ENCODE measurements at places on chromosomes 5 and 9. TPM values are rescaled to one million over a fixed set of nuclear protein-coding genes. Genes with fewer than 3 reads are reported as not detected.

GRCh38 chr5:143359869-143360268 is 43.6 kb downstream of the NR3C1 start:
- DNase-seq = no peak
- H3K27ac ChIP-seq = peak overlapping the region; percentile 23
- H3K4me3 ChIP-seq = no peak overlapping the region
- no peaks in the 10 kb centered on the region for H3K36me3 ChIP-seq
- H3K4me1 ChIP-seq = peaks cover 72% of the 10 kb centered on the region

GRCh38 chr9:127850286-127850830 is 4.1 kb downstream of the ENG start:
- H3K4me1 ChIP-seq = peaks cover 8% of the 10 kb centered on the region
- peak overlapping the region; percentile 51 for H3K27ac ChIP-seq
- H3K27me3 ChIP-seq = no peaks in the 10 kb centered on the region
- peak overlapping the region; percentile 74 for H3K4me3 ChIP-seq
- no peaks in the 10 kb centered on the region for H3K36me3 ChIP-seq

GRCh38 chr9:124495126-124496074 is 11.8 kb downstream of the NR5A1 start:
- no peaks in the 10 kb centered on the region for H3K4me1 ChIP-seq
- peaks cover 2% of the 10 kb centered on the region for H3K27me3 ChIP-seq
- no peak overlapping the region for H3K27ac ChIP-seq
- no peak for DNase-seq
- no peaks in the 10 kb centered on the region for H3K36me3 ChIP-seq

GRCh38 chr5:112656451-112656850 is 81.2 kb upstream of the APC start:
- no peak overlapping the region for H3K27ac ChIP-seq
- no peaks in the 10 kb centered on the region for H3K27me3 ChIP-seq
- H3K4me1 ChIP-seq = no peaks in the 10 kb centered on the region
- no peaks in the 10 kb centered on the region for H3K36me3 ChIP-seq
- no peak overlapping the region for H3K4me3 ChIP-seq

GRCh38 chr5:134110382-134110781 is 4.1 kb upstream of the TCF7 start:
- peaks cover 13% of the 10 kb centered on the region for H3K4me1 ChIP-seq
- no peaks in the 10 kb centered on the region for H3K36me3 ChIP-seq
- no peak overlapping the region for H3K4me3 ChIP-seq
- H3K27me3 ChIP-seq = peaks cover 18% of the 10 kb centered on the region

DNA sequence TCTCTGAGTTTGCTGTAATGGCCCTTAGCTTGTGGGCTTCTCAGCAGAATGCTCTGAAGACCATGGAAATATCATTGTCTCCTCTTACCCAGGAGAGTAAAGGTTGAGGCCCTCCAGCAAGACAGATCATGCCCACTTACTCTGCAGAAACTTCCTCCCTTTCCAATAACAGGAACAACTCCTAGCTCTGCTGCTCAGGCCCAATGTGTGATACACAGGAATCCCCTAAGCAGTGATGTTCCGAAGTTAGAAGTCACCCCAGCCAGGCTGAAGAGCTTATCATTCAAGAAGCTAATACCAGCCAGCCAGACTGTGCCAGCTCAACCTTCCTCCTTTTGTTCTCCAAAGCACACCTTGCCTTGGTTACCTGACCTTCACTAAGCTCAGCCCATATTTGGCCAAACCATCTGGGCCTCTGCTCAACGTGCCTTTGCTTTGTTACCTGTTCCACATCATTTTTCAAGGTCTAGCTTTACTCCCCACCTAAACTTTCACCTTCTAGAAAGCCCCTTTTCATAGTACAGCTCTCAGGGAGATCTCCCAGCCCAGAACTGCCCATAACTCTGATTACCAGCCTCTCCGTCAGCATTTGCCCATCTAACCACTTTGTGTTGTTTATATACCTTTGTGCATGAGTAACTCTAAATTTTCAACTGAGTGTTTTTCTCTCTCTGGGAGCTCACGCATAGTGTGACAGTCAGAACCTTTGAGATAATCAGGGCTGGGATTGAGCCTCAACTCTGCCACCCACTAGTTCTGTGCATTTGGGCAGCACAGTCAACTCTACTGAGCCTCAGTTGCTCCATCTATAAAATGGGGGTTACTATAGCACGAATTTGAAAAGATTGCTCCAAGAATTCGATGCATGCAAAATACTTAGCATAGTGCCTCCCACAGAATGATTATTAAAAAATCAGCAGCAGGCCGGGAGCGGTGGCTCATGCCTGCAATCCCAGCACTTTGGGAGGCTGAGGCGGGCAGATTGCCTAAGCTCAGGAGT is 107.6 kb upstream of the CPEB4 start:
- no peaks in the 10 kb centered on the region for H3K36me3 ChIP-seq
- no peak for DNase-seq
- no peak overlapping the region for H3K27ac ChIP-seq
- no peaks in the 10 kb centered on the region for H3K27me3 ChIP-seq
- H3K4me3 ChIP-seq = no peak overlapping the region
- peaks cover 24% of the 10 kb centered on the region for H3K4me1 ChIP-seq

Gene PLPP7
- 31.0 TPM for total RNA-seq

Gene UBAP1
- 55.8 TPM for total RNA-seq

Gene EPB41L4A
- 4.5 TPM for total RNA-seq

Measured in psoas muscle (tissue), 8 donors.